Neural crest cell (in vitro differentiated cells): ENCODE measurements at places on chromosomes 7 and 10.

- DNase-seq: no peak
Measured at GRCh38 chr7:18387191-18387735, 108.3 kb upstream of the HDAC9 start.

- DNase-seq: no peak
Measured at GRCh38 chr7:112377593-112377992, 72.7 kb upstream of the IFRD1 start.

GRCh38 chr10:47311193-47311931 lies 10.9 kb upstream of the GDF2 start:
- no peak for DNase-seq

DNA sequence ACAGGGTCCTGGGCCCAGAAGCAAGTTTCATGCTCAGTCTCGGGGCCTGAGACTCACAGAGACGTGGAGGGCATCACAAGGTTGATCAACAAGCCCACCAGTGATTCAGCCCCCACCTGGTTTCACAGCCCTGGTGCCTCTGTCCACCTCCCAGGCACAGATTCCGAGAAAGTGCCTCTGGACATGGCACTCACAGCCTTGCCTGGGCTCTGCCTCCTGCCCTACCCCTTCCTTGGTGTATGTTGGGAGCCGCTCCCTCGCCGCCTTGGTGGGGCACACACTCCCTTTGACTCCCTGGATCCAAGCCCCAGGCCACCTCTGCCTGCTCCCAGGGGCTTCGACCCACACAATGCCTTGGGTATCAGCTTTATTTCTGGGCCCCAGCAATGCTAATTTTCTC lies 200.8 kb upstream of the PPP2R2D start:
- no peak for DNase-seq

- DNase-seq: no peak
Measured at GRCh38 chr10:113108948-113109347, 158.9 kb downstream of the TCF7L2 start.

GRCh38 chr7:24700521-24701260 lies 56.6 kb downstream of the GSDME start:
- no peak for DNase-seq

DNA sequence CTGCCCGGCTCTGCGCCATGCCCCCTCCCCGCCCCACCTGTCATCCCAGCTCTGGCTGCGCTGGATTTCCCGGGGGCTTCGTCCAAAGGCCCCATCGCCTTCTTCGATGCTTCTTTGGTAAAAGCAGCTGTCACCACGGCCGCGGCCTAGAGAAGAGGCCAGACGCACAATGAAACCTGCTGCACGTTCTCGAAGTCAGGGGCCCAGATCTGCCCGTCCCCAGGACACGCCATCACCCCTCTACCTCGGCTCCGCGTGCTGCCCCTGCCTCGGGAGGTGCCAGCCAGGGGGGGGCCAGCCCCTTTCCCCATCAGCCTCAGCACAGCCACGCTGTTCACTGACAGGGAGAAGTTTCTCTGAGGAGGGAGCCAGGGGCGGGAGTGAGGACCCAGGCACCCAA lies 6.8 kb downstream of the GIGYF1 start:
- DNase-seq: no peak

DNA sequence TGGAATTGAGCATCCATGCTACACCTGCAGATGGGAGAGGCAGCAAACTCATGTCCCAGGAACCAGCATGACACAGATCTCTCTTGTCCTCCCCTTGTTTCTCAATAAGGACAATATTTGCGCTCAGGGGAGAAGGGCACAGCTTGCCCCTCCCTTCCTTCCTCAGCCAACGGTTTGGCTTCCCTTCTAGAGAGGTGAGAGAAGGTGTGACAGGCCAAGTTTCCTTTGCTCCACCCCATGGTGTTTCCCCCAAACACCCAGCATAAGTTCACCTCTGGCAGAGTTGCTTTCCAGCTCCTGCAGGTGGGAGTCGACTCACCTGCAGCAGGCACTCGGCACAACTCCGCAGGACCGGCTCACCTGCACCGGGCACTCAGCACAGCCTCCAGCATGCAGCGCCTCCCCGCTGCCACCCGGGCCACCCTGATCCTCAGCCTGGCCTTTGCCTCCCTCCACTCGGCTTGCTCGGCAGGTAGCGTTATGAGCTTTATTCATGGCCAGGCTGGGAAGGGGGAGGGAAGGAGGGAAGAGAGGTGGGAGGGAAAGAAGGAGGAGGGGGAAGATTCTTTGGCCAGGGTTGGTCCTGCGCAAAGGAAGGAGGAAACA lies at the start of the genes ATP6V0A4 and TMEM213:
ATP6V0A4 (minus strand) TSS at position 482 of the 606 bp plus-strand sequence. CDS start 26,949 bp downstream, outside the sequence.
TMEM213 (plus strand) TSS at position 280 of the 606 bp plus-strand sequence; CDS start at position 391, 111 bp downstream.
- no peak for DNase-seq

- no peak for DNase-seq
Measured at GRCh38 chr7:32218154-32218467, 147.9 kb upstream of the PDE1C start.

- DNase-seq: no peak
Measured at GRCh38 chr10:30398788-30399187, 35.2 kb upstream of the MAP3K8 start.

DNA sequence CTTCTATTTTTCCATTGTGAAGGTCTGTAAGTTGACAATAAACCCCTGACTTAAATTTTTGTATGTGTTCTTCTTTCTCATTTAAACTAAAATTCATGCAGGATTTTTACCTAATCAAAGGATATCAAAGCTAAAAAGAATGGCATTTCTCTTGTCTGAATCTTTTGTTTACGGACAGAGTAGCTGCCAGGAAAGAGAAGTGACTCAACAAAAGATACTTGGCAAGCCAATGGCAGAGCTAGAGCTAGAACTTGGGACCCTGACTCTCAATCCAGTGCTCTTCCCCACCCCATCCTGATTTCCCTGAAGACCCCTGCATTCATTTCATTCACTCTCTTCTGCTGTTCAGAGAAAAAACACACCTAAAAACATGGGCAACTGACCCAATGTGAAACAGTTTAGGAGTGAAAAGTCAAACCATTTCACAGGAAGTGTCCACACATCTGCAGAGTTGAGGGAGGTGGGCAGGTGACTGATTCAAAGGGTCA lies 40.2 kb upstream of the PDLIM1 start:
- DNase-seq: no peak

DNA sequence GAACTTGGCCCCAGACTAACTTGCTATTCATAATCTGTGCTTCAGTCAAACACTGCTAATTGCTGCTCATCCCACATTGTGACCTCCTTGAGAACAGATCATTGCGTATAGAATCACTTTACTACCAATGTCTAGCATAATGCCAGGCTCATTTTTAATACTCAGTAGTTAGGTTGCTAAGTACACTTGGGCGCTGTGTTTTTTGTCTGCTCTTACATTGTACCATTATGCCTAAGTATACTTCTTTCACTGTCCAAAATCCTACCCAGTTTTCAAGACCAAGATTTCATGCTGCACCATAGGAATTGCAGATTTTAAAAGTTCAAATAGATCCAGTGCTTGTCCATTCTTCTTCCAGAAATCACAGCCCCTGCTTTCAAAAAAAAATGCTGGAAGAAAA lies 32.8 kb upstream of the TMEM106B start:
- DNase-seq: no peak

GRCh38 chr10:23505797-23506465 lies 67.1 kb downstream of the OTUD1 start:
- DNase-seq: no peak

DNA sequence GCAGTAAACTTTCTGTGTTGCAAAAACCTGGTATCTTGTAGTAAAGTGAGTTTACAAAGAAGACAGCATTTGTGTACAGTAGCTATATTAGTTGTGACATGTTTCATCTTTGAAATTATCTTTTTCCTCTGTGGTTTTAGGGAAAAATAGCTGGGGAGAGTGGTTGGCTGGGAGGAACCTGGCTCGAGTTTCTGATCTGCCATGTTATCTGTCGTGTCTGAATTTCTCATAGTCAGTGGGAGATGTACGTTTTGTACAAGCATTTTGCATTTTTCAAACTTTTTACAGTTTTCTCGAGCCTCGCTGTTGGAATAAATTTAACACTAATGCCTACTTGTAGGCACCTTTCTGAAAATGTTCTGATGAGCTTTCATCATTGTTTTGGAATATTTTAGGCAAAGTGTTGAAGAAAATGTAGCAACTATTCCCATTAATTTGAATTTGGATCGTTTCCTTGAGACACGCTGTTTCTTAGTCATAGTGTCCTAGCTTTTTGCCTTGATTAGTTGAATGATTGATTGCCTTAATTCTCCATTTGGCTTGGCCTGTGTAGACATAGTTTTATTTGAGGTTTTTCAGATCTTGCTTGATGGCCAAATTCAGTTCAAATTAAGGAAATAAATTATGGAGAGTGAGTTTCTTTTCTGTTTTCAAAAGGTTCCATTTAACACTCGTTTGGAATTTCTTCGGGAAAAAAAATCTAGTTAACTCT lies 65.1 kb downstream of the CAMK1D start:
- DNase-seq: no peak

GRCh38 chr7:4167385-4167910 lies 514.6 kb upstream of the FOXK1 start:
- no peak for DNase-seq

GRCh38 chr7:92698237-92698841 lies 108.1 kb upstream of the FAM133B start:
- DNase-seq: peak; percentile 28

DNA sequence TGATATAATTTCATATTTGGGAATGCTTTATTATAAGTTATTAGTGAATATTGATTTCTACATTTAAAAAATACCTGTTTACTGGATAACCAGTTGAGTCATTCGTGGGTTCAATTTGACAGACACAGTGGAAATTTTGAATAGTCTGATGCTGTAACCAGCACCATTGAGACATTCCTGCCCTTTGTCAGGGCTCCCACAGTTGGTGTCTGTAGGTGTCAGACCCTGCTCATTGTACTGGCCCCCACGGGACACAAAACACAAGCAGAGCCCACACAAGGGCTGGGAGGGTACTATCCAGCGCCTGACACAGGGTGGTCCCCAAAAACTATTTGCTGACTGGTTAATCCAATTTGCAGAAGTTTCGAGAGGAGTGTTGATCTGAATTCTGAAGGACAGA lies 35.9 kb downstream of the EEPD1 start:
- DNase-seq: no peak

- DNase-seq: no peak
Measured at GRCh38 chr7:67375427-67375826, 378.8 kb downstream of the TYW1 start.

GRCh38 chr10:116646502-116646901 lies 25.7 kb downstream of the PNLIPRP2 start:
- no peak for DNase-seq

GRCh38 chr10:79051766-79052165 lies 17.0 kb upstream of the ZMIZ1 start:
- DNase-seq: no peak

DNA sequence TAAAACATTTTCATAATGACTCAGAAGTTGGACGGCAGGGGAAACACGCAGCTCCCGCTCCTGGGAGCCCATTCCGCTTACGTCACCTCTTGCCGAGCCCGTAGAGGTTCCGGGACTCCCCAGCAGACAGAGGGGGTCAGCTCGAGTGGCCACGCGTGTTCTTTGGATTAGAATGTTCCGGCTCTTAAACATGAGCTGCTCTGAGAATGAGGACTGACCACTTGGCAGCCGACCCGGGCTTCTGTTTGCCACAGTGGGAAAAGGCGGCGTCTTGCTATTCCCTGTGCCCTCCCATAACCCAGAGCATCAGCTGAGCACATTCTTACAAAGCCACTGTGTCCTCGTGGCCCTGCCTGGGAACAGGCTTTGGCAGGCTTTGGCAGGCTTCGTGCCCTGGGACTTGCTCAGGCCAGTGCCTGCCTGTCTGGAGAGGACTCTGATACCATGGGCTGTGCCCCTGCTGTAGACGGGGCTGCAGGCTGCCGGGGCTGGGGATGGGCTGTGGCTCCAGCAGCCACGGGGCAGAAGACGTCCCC lies 40.1 kb downstream of the PFKP start:
- no peak for DNase-seq

DNA sequence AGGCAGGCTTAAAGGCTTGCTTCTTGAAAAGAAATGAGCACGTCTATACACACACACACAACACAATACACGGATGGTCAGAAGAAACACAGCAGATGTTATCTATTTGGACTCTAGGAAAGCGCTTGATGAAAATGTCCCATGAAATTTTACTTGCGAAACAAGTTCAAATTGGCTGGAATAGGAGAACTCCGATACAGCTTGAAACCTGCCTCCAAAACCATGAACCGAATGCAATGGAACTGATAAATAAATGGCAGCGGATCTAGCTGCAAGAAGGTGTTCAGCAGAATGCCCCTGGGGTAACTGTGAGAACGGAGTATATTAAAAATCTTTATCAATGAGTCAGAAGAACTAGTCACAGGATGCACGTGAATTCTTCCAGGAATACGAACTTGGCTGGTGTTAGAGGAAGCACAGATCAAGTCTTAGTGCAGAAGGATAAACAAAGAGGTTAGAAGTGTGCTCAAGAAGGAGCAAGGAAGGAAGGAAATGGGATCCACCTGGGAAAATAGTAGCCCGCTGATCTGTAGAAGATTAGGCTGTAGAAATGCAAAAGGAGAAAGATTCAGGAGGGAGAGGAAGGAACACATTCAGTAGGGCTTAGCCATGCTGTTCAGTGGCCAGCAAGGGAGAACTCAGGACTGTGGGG lies 142.0 kb upstream of the PRKCQ start:
- DNase-seq: no peak
